ENCODE measurements at places on chromosomes 11 and 22.

DNA sequence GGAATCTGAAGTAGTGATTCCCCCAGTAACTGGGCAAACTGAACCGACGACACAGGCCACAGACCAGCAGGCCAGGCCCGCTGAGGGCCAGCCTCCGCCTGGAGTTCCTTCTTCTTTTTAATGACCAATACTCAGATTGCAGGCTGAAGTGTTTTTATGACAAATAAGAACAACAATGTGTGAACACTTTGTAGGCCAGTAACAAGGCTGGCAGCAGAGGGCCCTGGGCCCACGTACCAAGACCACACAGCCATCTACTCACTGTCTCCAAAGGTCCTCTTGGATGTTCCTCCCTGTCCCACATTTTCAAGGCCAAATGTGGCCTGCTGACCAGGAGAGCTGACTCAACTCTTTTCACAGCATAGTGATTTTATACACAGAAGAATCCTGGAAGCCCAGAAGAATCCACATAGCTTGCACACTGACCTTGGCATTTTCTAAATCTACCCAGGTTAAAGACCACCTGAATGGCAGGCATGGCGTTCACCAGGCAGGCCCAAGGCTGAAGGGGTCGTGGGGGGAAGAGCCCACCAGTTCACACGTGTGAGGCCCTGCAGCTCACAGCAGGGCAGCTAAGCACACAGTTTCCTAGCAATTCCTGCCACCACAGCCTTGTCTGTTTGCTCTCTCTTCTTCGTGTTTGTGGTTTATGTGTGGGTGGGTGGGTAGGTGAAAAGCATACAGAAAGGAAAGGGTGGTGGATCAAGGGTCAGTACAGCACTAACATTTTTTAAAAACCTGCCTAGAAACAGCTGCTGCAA lies 13.3 kb downstream of the SMCO4 start:
- DNase-seq, result no peak

DNA sequence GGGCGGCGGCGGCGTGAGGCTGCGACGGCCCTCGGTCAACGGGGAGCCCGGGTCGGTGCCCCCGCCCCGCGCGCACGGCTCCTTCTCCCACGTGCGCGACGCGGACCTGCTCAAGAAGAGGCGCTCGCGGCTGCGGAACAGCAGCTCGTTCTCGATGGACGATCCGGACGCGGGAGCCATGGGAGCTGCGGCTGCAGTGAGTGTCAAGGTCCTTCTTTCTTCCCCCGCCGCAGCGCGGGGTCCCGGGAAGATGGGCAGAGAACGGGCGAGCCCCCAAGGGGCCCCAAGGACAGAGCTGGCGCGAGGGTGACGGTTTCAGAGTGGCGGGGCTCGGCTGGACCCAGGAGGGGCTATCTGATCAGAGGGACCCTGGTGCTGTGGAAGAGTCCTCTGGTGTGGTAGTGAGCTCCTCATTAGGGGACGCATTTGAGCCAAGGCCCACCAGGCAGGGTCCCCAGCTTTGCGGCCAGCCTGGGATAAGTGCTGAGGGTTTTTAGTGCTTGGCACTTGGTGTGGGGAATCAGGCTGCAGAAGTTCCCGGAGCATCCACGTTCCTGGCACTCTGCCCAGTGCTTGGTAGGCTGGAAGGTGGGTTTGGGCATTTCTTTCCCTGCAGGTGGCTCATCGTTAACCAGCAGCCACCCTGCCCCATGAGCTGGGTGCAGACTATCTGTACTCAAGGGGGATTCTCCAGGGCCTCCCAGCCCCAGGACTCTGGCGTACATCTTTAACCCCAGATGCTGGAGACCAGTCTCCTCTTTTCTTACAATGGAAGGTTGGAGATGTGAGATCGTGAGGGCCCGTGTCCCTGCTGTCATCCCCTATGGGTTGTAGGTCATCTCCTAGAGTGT lies 9.8 kb downstream of the EHBP1L1 start:
- no peak for DNase-seq

GRCh38 chr11:27871056-27871455 lies 170.8 kb upstream of the BDNF start:
- no peak for DNase-seq

- DNase-seq, result peak; percentile 25
Observed at GRCh38 chr11:107549253-107549953, 16.1 kb downstream of the ALKBH8 start.

DNA sequence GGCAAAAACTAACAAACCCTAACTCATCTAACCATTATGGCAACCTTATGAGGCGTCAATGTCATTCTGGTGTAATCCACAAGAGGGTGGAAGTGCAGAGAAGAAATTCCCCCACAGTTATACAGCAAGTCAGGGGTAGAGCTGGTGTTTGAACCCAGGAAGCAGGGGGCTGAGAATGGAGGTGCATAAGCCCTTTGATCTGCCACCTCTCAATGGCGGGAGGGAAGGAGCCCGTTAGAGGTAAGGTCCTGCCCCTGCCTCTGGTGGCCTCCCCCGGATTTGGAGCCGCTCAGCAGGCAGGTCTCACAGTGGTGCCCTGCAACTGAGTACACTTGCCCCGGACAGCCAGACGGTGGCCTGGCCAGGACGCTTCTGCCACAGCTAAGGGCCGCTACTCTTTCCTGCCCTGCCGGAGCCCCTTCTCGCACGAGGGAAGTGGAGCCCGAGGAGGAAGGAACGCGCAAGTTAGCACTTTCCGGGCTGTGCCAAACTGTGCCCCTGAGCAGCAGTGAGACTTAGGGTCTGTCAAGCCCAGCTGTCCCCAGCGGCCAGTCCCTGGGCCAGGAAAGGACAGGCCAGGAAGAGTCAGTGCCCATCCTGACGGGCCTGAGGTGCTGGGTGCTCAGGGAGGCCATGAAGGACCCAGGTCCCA lies 1.1 kb downstream of the FXYD2 start:
- DNase-seq, result no peak

GRCh38 chr11:108967571-108967970 lies 302.7 kb downstream of the DDX10 start:
- DNase-seq, result no peak
